Frontal cortex (tissue), 4 donors: ENCODE measurements at places on chromosomes 13 and 19.
A peak's percentile ranks its signal among the peaks of the same experiment; 100 is the strongest.

GRCh38 chr13:51435002-51435578 is 17.7 kb downstream of the INTS6 start:
- DNase-seq = no peak

- no peak for DNase-seq
Observed at GRCh38 chr19:6738787-6739389, 592 bp upstream of the TRIP10 start.

- no peak for DNase-seq
Observed at GRCh38 chr13:101382086-101382485, 34.2 kb downstream of the NALCN start.

DNA sequence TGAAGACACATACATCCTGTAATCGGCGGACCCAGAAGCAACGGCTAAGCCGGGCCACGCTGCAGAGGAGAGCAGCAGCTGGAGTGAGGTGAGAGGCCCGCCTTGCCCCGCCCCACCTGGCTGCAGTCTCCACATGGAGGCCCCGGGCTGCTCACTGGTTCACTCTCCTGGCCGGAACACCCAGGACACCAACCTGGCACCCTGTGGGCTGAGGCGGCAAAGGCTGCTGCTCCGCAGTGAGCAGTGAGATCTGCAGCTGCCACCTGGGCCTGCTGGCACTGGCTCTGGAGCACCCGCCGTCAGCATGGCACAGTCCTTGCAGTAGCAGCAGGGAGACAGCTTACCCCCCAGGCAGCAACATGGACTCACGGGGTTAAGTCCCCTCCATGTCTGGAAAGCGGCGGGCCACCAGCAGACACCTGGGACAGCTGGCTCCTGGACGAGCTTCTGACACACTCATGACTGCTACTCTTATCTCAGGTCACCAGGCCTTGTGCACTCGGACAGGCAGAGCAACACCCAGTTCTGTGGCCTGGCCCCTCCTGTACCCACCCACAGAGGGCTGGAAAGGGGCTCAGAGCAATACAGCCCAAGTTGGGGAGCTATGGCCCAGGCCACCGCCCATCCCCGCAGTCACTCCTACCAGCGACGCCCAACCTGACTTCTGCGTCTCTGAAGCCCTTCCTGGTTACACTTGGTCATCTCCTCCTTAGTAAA is 13.2 kb upstream of the KPTN start:
- DNase-seq = no peak

DNA sequence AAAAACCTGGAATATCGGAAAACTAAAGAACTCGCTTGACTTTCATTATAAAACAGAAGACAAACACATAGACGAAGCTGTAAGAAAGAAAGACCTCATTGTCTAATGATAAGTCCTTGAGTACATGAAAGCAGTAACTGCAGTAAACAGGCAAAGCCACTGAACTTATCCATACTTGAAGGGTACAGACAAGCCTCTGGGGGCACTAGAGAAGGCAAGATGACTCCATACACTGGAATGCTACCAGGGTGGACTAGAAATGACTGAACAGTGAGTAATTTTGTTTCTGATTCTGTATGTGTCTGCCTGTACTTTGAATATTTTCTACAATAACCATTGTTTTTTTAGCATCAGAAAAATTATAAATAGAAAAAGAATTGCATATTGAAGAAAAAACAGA is 507.9 kb downstream of the UQCRFS1 start:
- no peak for DNase-seq

- DNase-seq = no peak
Observed at GRCh38 chr13:107642831-107643230, 572.5 kb downstream of the LIG4 start.

- no peak for DNase-seq
Observed at GRCh38 chr19:1318678-1319471, 33.2 kb downstream of the EFNA2 start.

DNA sequence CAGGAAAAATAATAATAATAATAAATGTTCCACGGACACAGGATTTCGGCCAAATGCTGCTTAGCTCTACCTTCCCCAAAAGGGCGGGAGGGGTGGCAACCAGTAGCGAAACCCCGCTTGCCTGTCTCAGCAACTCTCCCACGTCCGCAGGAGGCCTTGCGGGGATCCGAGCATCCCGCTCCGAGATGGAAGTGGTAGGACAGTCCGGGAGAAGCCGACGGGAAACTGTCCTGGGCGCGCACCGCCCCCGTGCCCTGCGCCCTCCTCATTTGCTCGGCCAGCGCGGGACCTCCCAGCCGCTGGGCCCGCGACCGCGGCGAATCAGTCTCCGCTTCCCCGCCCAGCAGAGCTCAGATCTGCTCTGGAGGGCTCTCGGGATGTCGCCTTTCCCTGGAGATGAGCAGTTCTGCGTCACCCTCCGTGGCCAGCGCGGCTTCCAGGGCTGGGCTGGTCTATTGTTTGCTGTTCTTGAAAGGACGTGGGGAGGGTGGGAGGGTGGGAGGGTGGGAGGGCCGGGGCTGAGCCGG is 48.9 kb upstream of the PABPC3 start:
- peak; percentile 42 for DNase-seq

- DNase-seq = no peak
Observed at GRCh38 chr13:76637641-76638141, 248.5 kb downstream of the KCTD12 start.

DNA sequence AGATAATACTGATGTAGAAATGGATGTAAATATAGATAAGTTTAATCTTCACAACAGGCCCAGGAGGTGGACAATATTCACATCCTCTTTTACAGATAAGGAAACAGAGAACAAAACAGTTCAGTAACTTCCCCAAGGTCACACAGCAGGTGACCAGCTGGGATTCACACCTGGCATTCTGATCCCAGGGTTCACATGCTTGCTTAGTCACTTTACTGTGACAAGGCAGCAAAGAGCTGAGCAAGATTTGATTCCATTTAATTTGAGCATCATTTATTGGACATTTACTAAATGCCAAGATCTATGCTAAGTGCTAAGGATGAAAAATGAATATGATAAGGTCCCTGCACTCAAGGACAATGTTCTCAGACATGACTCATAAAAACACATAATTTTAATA is 94.1 kb upstream of the STARD13 start:
- no peak for DNase-seq

GRCh38 chr13:98318263-98318878 is 141.3 kb upstream of the RNF113B start:
- DNase-seq = no peak

DNA sequence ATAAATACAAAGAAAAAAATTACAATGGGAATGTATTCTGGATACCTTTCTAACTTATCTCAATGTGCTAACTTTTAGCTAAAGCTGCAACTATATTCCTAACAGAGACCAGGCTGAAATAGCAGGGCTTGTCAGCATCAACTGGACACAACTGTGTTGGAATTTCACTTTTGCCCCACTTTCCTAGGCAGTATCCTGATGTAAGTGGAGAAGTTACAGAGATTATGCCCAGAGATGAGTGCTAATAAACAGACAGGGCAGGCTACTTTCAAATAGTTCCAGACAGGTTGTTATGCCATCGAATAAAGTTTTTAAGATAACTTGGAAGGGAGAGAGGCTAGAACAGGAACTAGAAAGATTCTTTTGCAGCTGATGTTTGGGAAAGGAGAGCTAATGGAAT is 201.9 kb downstream of the KCTD12 start:
- DNase-seq = no peak

- DNase-seq = no peak
Observed at GRCh38 chr13:67515895-67516294, 285.8 kb upstream of the PCDH9 start.

GRCh38 chr13:84925443-84925842 is 873.8 kb downstream of the SLITRK6 start:
- DNase-seq = no peak

DNA sequence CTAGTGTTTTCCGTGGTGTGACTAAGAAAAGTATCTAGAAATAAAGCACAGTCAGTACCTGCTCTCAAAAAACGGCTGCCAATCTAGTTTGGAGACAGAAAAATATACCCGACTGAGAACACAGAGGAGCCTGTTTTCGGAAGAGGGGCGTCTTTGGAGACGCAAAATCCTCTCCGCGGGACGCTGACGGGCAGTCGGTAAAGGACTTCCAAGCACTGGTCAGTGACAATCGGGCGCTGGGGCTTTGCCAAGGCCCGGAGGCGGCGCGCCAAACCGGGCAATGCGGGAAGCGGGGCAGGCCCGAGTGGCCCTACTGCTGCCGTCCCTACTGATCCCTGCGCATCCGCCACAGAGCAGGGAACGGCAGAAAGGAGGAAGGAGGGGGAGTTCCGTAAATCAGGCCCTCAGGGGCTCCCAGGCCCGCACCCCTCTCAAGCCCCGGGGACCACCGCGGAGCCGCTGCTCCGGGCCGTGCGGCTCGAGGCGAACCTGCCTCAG is 588 bp upstream of the DPY19L3 start:
- no peak for DNase-seq

DNA sequence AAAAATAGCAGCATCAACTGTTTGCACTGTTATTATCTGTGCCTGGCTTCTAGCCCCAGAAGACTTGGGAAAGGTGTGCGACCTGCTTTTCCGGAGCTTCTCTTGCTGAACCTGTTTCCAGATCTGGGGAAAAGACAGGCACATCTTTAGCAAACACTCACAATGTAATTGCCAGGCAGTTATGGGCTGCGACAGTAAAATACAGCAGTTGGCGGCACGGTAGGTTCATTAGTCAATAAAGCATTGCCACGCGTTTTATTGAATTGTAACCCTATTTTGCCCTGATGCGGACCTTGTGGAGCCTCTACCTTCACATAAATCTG is 223.7 kb upstream of the TSHZ3 start:
- DNase-seq = no peak

DNA sequence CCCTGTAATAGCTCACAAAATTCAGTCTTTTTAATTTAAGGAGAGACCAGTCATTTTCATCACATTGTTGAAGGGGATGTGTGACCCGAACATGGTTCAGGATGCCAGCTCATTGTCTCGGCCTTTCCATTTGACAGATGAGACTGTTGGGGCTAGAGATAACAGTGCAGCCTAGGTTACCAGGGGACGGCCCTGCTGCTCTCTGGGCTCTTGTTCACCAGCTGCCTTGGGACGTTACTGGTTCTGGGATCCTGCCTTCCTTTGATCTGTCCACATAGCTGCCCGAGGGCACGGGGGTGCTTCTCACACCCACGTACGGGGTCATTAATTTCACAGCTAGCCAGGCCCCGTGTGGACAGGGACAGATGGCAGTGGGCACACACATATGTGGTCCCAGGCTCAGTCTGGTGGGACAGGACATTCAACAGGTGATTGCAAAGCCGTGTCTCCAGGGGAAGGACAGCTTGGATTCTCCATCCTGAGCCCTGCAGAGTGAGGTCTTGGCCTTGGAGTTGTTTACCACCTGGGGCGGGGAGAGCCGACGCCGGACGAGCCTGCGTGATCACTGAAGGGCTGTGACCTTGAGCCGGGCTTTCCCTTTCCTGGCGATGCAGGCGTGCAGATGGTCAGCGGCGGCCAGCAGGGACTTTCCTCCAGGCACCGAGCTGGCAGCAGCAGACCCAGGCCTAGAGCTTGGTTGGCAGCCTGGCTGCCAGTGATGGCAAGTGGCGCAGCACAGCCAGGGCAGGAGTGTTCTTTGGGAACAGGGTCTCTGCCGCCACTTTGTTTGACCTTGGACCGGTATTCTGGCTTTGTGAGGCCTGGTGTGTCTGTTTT is 26.7 kb upstream of the NPAS1 start:
- no peak for DNase-seq

- no peak for DNase-seq
Observed at GRCh38 chr19:5593343-5594255, 25.8 kb upstream of the TINCR start.

DNA sequence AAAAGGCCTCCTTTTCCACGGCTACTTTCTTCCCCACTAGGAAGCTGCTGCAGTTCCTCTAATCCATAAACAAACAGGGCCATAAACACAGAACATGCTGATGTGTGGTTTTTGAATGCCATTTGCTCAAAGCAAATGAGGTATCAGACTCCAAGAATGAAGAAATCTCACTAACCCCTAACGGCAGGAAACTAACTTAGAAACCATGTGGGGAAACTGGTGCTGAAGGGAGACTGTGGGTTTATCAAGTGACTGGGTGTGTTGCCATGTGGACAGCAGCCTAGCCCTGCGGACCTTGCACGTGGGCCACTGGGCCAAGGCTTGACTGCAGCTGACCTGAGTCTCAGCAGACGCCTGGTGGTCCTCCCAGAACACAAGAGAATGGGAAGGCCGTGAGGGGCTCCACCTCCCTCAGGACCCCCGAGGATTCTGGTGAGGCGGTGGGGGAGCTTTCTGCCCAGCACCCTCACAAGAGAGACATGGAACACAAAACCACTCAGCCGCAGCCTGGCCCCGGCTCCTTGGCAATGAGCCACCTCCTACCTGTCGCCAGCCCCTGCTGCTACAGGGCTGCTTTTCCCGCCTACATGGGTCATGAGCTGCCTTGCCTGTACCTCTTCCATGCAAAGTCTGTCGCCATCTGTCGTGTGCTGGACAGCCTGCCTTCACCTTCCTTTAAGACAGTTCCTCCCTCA is 10.6 kb downstream of the SLC15A1 start:
- DNase-seq = no peak

GRCh38 chr13:28499609-28500008 is 4.7 kb upstream of the FLT1 start:
- no peak for DNase-seq

DNA sequence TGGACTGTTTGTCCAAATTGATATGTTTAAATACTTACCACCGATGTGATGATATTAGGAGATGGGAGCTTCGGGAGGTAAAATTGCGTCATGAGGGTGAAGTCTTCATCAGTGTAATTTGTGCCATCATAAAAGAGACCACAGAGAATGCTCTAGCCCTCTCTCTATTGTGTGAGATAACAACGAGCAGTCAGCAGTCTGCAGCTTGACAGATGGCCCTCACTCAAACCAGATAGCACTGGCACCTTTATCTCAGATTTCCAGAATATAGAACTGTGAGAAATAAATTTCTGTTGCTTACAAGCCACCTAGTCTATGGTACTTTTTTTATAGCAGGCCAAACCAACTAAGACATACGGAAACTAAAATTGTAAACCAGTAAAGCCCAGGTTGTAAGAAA is 1718.9 kb upstream of the MIR17HG start:
- DNase-seq = no peak

- DNase-seq = no peak
Observed at GRCh38 chr13:96273196-96273595, 183.3 kb downstream of the HS6ST3 start.

DNA sequence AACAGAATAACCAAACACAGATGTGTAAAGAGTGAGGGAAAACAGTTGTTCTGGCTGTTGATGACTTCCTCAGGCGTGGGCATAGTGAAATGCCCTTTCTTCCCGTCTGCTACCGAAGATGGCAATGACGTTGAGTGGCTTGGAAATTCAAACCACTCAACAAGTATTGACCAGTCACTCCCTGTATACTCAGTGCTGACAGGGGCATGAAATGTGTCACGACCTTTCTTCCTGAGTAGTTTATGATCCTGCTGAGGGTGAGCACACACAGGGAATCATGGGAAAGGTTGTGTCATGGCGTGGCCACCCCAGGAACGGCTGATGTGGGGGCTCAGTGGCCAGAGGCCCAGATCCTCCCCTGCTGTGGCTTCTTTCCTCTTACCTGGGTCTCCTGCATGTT is 87.8 kb upstream of the C1QTNF9B start:
- no peak for DNase-seq
